Amygdala (tissue), 56 donors: ENCODE measurements at places on chromosomes 2 and 18.

DNA sequence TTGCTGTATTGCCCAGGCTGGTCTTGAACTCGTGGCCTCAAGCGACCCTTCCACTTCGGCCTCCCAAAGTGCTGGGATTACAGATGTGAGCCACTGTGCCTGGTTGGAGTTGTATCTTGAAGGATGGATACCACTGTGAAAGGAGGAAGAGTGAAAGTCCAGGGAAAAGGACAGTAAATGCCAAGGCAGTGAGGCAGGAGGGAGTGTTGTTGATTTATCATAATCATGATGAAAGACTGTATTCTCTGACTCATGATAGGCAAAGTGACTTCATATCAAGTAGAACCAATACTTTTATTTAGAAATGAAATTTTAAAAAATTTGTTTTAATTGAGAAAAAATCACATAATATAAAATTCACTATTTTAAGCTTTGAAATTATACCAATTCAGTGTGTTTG, 162.3 kb downstream of the ARHGAP28 start:
- DNase-seq, result no peak

GRCh38 chr2:68912111-68912510, 40.6 kb downstream of the GKN2 start:
- no peak for DNase-seq

DNA sequence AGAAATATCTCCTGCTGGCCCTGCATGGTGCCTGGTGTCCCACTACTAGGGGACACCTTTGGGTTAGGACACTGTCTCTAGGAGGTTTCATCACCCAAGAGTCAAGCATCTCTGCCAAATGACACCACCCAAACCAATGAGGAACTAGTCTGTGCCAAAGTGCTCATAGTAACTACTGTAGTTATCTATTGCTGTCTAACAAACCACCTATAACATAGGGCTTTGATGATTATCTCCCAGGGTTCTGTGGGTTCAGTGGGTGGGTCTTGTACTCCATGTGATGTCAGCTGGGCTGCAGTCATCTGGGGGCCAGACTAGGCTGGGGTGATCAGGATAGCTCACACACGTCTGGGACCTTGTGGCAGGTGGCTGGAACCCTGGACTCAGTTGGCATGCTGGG, 59.8 kb downstream of the EPAS1 start:
- DNase-seq, result no peak

DNA sequence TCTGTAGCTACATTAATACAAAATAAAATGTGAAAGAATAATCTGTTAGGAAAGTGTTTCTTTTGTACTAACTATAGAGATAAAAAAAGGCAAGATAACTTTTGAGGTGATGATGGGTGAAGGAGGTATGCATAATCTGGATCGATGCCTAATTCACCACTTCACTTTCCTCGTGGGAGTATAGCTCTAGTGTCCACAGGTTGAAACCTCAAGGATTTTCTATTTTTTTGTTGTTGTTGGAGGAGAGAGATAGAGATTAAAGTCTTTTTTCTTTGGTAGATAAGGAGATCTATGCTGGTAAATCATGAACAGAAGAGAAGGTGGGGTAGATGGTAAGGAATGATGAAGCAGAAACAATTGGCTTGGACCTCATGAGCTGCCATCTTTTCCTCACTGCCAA, 635.3 kb upstream of the ZEB2 start:
- no peak for DNase-seq

DNA sequence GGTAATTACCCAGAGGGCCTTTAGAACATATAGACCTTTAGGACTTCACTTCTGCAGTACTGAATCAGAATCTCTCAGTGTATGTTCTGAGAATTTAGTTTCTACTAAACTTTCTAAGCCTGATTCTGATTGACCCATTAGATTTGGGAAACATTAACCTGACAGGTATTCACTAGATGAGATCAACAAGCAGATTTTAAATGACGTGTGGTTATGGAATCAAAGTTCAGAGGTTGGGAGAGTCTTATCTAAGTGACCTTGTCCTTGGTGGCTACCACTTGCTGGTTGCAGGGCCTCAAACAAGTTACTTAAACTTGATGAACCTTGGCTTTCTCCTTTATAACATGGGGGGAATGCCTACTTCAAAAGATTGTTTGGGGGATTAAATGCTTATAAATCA, 198.7 kb downstream of the PDE11A start:
- no peak for DNase-seq

DNA sequence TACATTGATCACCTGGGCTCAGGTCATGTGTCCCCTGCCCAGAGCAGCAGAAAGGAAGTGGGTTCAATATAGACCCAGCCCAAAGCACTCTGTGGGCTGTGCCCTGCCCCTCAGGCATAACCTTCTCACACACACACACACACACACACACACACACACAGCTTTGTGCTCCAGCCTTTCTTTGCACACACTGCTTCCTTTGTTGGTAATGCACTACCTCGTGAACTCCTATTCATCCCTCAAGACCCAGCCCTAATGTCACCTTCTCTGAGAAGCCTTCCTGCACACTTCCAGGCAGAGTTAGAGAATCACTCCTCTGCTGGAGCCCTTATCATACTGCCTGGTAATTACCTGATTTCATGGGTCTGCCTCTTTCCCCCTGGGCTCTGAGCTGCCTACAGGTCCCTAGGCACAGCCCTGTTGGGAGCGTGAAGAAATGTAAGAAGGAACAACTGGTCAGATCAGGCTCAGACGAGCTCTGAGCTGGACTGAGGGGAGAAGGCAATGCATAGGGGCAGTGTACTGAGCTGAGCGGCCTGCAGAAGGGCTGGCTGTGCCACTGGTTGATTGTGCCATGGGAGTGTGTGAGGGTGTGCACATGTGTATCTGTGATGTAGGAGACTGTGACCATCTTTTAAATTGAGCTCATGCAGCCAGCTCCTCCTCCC, 210.3 kb downstream of the GLI2 start:
- DNase-seq, result no peak

GRCh38 chr18:46423226-46423805, 233.7 kb downstream of the LOXHD1 start:
- DNase-seq, result no peak

- DNase-seq, result no peak
Measured at GRCh38 chr2:176833671-176834070, 378.9 kb upstream of the HNRNPA3 start.

- no peak for DNase-seq
Measured at GRCh38 chr2:213722565-213722964, 438.3 kb downstream of the SPAG16 start.

DNA sequence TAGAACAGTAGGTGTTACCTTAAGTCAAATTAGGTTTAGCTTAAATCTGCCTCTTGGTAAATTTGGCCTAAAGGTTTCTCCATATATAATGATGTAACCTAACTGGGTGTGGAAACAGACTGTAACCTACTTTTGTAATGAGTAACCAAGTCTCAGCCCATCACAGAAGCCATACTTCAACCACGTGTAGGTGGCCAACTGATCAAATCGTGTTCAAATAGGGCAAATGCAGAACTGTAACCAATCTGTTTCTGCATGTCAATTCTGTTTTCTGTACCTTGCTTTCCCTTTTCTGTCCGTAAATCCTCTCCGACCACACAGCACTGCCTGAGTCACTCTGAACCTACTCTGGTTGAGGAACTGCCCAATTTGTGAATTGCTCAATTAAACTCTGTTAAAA, 34.0 kb upstream of the PLA2R1 start:
- no peak for DNase-seq
